ENCODE measurements at places on chromosomes 11 and 22.

- no peak for DNase-seq
These were observed 56.1 kb upstream of the SLC35C1 start for GRCh38 chr11:45748801-45749200.

- no peak for DNase-seq
These were observed 38.5 kb upstream of the GALNT18 start for GRCh38 chr11:11660363-11660740.

- peak; percentile 97 for DNase-seq
These were observed 10.8 kb downstream of the LIF start for GRCh38 chr22:30235687-30236170.

DNA sequence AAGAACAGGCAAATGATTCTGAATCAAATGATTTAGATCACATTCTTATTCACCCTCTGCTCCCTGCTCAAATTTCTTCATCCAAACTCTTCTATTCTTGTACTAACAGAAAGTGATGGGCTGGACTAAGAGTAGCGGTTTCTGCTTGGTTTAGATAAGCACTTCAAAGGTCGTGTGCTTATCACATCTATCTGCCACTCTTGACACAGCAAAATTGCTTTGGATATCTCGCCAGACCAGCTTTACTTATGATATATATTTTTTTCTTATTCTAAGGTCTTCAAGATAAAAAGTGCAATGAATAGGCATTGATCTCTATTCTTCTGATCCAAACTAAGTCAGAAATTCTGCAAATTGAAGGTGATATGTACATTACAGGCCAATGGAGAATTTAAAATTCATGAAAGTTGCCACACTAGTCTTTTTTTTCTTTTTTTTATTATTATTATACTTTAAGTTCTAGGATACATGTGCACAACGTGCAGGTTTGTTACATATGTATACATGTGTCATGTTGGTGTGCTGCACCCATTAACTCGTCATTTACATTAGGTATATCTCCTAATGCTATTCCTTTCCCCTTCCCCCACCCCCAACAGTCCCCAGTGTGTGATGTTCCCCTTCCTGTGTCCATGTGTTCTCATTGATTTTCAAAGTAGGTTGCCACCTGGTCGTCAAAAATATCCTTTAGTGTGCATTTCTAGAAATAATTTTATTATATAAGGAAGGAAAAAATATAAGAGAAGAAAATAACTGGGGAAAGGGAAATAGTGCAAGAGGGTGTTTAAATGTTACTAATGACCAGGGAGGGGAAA lies 1941.0 kb upstream of the RAG2 start:
- DNase-seq = no peak

Measured in fibroblast of skin of abdomen (primary cell).